ENCODE measurements at places on chromosomes 12 and 14.

GRCh38 chr14:105487986-105488777, 1.5 kb downstream of the CRIP1 start:
- no peak for DNase-seq

GRCh38 chr12:119340578-119340977, 6.0 kb downstream of the CCDC60 start:
- DNase-seq = no peak

- DNase-seq = no peak
These were observed 130.3 kb upstream of the RASSF8 start for GRCh38 chr12:25828188-25828587.

GRCh38 chr12:108390495-108391203, 51.5 kb upstream of the CMKLR1 start:
- no peak for DNase-seq

- no peak for DNase-seq
These were observed 9.7 kb downstream of the MYH6 start for GRCh38 chr14:23398348-23398747.
